ENCODE measurements at places on chromosomes 7 and 10.

- no peak for DNase-seq
Observed at GRCh38 chr7:42219447-42219846, 17.6 kb downstream of the GLI3 start.

DNA sequence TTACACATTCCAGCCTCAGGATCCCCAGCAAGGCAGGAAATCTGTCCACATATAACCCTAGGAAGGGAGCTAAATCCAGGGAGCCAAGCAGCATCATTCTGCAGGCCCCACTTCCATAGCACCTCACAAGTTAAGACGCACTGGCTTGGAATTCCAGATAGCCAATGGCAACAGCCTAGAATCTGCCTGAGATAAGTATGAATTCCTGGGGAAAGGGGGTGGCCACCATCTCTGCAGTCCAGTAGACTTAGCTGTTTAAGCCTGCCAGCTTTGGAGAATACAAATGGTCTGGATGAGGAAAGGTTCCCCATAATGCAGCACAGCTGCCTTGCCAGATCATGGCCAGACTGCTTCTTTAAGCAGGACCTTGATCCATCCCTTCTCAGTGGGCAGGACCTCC, 179.4 kb upstream of the PRSS1 start:
- DNase-seq: no peak

DNA sequence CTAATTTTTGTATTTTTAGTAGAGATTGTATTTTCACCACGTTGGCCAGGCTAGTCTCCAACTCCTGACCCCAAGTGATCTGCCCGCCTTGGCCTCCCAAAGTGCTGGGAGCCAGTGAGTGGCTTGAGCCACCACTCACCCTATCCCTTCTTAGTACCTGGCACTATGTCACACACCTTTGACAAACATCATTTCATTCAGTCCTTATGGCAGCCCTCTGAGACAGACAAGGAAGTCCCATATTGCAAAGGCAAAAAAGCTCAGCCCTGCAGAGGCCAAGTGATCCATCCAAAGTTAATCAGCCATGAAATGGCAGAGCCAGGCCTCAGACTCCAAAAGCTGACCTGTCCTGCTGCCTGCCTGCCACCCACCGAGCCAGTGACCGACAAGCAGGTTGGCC, 39.9 kb upstream of the ECHDC3 start:
- no peak for DNase-seq

GRCh38 chr10:101221549-101221948, 7.7 kb downstream of the LBX1 start:
- DNase-seq: no peak

GRCh38 chr7:50147951-50148808, 55.1 kb upstream of the ZPBP start:
- no peak for DNase-seq

GRCh38 chr7:17580141-17580540, 281.7 kb downstream of the AHR start:
- no peak for DNase-seq

GRCh38 chr7:142917447-142917846, 16.1 kb downstream of the TRPV5 start:
- DNase-seq: no peak

DNA sequence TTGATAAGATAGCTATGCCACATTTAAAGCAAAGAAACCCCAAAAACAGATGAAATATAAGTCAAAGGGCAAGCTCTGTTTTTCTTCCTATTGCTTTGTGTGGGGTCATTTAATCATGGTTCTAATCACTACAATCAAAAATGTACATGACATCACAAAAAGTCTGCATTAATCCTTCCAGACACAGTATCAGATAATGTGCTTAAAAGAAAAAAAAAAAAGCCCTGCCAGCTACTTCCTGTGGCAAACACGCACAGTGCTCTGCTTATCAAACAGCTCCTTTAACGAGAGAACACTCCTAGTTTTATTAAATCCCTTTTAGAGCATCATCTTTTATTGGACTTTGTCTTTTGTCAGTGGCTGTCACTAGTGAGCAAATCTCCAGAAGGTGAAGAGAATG, 1005.8 kb downstream of the GATA3 start:
- no peak for DNase-seq

DNA sequence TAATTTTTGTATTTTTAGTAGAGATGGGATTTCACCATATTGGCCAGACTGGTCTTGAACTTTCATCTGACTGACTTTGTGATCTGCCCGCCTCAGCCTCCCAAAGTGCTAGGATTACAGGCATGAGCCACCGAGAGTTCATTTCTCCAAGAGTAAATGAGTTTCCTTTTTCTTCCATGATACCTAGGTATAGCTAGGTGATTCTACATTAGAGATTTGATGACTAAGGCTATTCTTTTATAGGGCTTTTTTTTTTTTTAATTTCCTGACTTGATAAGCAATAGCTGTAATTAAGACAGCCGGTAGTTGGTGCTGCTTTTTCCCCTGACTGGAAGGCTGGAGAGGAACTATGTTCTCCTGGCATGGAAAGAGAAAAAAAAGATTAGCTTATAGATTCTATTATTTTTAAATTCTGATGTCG, 3.3 kb downstream of the PTPN12 start:
- no peak for DNase-seq

GRCh38 chr10:22086730-22087401, 83.3 kb upstream of the DNAJC1 start:
- no peak for DNase-seq

GRCh38 chr7:29871787-29872398, 65.6 kb downstream of the WIPF3 start:
- DNase-seq: no peak

DNA sequence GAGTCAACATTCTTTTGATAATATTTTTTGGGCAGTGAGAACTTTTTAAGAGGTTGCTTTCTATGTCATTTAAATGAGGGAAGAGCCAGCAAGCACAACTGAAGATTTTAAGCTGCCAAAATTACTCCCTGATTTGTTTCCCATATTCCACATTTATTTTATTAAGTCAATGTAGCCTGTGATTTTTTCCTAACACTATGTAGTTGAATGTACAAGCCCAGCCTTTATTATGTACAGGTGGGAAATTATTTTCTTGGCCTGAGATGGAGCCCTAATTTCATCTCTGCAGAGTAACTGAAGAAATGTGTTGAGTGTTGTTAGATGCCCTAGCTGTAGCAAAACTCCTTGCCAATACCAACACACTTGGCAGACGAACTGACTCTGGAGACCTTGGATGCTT, 83.1 kb upstream of the MINDY3 start:
- no peak for DNase-seq

GRCh38 chr7:114405427-114405826, 9.2 kb upstream of the FOXP2 start:
- no peak for DNase-seq

DNA sequence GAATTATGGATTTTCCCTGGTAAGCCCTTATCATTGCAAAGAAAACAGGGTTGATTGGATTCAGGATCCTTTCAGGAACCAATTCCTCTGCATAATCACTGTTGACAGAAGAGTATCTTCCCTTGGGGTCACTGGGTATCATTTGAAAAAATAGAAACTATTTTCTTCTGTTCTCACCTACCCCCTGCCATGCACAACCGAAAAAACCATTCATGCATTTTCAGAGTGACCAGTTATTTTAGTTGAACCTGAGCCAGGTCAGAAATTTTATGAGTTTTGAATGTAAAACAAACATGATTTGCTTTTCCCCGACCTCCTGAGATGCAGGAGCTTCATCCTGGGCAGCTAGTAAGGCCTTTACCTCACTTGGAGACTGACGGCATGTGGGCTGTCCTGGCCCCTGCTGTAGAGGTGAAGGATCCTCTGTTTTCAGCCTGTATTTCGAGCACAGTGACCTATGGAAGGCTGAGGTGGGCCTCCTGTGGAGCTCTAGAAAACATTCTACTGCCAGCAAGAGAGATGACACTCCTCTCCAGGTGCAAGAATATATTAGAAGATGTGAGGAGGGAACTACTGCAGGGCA, 30.1 kb downstream of the TMEM178B start:
- DNase-seq: no peak

GRCh38 chr10:104440221-104440620, 86.6 kb downstream of the CFAP58 start:
- DNase-seq: no peak

- DNase-seq: no peak
Observed at GRCh38 chr7:143147070-143147469, 15.2 kb downstream of the PIP start.

DNA sequence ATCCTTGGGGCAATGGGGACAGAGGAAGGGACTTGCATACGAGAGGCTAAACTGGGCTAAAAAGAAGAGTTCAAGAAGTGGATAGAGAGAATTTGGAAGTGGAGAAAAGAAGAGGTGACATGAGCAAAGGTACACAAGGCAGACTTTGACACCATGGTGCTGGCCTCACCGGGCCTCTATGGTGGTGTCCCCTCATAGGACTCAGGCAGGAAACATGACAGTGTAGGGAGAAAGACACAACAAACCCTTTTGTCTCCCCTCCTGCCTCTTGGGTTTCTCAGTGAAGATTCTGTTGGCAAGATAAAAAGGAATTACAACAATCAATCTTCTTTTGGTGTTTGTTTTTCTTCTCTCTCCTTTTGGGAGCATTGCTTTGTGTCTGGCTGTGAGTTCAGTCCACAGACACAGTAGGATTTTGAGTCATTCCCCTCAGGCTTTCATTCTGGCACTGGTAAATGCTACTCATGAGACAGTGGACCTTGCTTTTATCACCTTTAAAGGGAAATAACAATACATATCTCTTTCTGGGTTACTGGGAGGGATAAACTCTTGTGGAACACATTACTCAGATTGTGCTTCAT, 827.7 kb downstream of the TNS3 start:
- DNase-seq: no peak

DNA sequence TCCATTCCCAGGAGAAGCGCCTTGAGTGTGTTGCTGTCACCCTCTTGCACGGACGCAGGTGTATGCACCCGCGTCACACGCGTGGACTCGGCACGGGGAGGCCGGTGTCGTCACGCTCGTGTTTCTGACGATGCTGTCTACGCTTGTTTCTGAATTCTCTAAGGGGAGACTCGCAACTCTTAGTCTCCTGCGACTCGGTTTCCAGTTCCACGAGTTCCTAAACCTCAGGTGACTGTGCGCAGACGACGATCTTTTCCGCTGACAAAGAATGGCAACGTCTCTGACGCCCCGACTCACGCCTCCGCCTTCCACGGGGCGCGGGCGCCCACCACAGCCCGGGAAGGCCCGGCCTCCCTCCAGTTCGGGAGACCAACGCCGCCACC, 579 bp downstream of the IDI1 start:
- DNase-seq: no peak

All from stimulated activated CD8-positive, alpha-beta memory T cell treated with anti-CD3 and anti-CD28 coated beads, Interleukin-7, amount 100 ng/mL, for 1 hour (primary cell).